NCI-H1105 treated with DMSO at 0.1 percent for 48 hours (cell line): ENCODE measurements at places on chromosomes 12 and 14.

- DNase-seq, result no peak
Observed at GRCh38 chr12:131197490-131197889, 243.8 kb downstream of the ADGRD1 start.

DNA sequence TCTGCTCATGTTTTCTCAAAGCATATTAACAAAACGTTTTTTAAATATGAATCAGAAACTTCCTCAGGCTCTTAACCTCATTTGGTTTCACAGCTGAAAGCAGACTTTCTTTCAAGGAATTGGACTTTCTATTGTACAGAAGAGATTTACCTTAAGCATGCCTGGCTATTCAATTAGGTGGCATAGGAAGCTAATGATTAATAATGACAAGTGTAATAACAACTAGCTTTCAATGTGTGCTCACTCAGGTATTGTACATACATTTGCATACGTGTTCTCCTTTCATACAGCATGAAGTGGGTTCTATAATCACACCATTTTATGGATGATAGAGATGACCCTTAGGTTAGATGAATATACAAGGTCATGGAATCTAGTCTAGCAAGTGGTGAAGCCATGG, 115.7 kb downstream of the ANO6 start:
- DNase-seq, result no peak

- DNase-seq, result no peak
Observed at GRCh38 chr12:132205271-132206045, 61.2 kb downstream of the NOC4L start.

GRCh38 chr14:100403802-100404365, 80.7 kb downstream of the SLC25A47 start:
- no peak for DNase-seq

GRCh38 chr14:22052795-22053194, 379.2 kb upstream of the OR4E1 start:
- DNase-seq, result no peak

- peak; percentile 51 for DNase-seq
Observed at GRCh38 chr14:92951912-92952471, 29.0 kb downstream of the CHGA start.

GRCh38 chr12:57815177-57816000, 3.1 kb downstream of the AVIL start:
- DNase-seq, result peak; percentile 85

DNA sequence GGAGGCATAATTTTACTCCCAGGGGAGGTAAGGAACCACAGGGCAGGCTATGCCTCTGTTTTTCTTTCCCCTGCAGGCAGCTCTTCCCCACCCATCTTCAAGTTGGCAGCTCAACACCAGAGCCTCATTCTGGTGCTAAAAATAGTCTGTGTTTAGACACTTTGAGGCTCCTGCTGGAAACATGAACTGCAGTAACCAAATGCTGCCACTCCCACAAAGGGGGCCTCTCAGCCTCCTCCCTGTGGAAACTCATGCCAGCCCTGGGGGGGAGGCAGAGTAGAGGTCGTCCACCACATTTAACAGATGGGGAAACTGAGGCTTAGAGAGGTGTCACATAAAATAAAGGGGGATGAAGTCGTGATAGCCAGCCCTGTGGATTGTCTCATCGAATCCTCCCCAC, 61.4 kb downstream of the WSCD2 start:
- DNase-seq, result no peak

- DNase-seq, result no peak
Observed at GRCh38 chr12:110599334-110599733, 14.6 kb upstream of the TCTN1 start.

DNA sequence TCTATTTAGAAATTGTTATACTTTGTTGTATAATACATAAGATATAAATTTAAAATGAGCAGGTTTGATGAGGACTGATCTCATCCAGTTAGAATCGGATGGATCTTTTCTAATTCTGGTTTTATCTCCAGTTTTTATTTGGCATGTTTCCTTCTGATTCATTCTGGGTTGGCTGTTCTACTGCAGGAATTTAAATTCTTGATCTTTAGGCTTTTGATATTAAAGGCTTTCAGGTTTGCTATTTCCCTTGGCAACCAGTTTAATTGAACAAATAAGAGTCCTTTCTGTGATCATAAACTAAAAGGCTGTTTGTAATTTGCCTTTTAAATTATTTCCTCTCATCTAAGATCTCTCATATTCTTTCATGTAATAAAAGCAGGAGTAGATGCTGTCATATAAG, 83.4 kb downstream of the PDE6H start:
- DNase-seq, result no peak

DNA sequence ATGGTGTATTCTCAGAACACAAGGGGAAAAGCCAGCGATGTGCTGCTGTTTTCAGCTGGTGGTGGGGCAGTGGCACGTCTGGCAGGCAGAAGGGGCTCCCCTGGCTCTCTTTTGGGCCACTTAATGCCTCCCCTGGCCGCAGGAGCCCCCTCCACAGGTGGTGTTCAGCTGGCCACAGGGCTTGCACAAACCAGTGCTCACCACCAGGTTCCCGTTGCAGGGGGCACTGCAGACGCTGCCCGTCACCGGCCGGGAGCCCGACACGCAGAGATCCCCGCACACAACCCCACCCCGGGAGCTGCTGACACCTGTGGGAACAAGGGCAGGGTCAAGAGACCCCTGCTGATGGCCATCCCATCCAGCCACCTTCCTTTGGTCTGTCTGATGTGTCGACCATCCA, 6.7 kb downstream of the KRT83 start:
- no peak for DNase-seq

DNA sequence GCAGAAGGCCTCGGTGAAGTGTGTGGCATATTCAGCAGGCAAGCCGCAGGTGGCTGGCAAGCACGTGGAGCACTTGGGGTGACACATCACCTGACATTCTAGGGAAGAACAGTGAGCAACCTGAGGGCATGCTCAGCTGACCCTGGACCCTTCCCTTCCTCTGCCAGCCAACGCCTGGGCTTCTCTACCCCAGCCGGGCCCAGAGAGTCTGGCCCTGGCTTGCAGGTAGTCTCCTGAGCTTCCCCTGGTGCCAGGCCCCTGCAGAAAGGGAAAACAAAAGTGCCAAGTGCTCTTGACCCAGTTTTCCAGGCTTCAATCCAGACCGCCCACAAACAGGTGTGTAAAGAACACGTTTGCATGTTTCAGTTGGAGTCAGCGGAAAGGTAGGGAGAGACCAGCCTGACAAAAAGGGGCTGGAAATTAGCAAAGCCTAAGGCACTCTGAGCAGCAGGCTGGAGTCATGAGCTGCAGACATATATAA, 45.7 kb downstream of the PRKAB1 start:
- DNase-seq, result no peak

DNA sequence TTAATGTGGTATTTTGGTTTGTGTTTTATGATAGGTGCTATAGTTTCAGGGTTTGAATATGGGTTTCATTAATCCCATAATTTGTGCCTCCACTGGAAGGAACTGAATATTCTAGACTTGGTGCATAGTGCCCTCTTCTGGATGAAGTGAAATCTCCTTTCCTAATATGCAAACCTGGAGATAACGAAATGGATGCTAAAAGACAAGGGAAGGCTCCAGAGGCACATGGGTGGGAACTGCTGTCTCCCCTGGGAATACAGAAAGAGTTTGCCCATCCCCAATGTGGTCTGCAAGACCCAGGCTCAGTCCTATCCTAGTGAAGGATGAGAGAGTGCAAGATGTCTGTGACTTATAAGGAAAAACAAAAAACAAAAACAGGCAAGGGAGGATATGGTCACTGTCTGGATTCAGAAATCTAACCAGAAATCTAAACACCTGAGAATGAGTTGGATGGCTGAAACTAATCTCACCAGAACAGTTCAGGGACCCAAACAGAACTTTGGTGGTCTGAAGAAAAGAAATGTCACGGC, 142.3 kb upstream of the TMPO start:
- peak; percentile 82 for DNase-seq

DNA sequence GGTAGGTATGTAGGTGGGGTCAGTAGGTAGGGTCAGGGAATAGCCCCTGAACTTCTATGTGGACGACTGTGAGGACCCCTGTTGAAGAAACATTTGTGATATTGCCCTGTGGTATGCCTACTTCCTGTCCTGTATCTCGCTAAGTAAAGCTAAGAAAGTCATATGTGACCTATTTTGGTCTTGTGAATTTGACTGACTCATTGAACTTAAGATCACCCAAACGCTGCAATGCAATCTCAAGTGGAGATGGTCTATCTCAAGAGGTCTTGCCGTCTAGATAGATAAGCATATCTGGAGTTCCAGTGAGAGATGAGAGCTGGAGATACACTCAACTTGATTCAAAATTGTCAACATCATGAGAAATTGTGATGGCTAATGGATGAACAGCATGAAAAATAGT, 73.8 kb downstream of the TRAFD1 start:
- no peak for DNase-seq

DNA sequence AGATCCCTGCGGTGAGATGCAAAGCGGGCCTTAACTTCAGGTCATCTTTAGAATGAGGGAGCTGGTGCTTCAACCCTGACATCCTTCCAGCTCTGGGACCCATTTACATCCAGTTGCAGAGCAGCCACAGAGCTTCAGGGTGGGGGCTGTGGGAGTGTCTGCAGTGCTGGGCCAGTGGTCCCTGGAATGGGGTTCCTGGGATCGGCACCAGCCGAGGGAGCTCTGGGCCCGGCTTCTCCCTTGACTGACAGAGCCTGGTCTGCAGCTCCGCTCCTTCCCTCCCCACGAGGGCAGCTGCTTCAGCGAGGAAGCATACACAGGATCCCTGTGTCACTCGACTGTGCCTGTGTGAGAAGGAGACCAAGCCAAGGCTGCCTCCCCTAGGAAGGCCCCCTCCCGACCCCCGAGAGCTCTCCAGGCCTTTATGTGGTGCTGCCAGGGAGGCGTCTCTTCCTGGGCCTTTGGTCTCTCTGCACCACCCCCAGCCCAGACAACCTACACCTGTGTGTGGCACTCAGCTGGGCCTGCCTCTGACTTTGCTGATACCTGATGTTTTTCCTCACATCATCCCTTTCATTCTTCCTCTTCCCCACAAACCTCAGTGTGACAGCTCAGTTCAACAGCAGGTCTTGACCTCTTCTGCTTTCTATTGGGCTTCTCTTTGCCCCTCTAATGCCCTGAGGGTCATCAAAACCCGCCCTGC, 48.1 kb upstream of the RIN3 start:
- no peak for DNase-seq

DNA sequence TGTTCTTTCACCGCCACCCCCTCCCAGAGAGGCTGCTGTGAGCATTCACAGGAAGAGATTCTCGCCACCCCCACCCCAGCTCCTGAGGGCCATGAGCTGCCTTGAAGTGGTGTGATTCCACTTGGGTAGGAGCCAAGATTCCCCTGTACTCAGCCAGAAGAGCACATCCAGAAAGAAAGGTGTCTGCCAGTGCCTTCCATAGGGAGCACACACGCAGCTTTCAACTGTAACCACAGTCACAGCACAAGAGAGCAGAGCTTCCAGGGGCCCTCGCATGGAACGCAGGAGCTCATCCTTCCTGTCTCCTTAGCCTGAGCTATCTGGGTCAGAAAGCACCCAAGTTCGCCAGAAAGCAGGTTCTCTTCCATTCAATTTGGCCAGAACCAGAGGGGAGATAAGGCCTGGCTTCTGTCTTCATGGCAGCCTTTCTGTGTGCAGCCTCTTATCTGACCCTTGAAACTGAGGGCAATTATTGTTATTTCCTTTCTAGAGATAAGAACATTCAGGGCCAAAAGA, 66.6 kb upstream of the SCN8A start:
- DNase-seq, result no peak

DNA sequence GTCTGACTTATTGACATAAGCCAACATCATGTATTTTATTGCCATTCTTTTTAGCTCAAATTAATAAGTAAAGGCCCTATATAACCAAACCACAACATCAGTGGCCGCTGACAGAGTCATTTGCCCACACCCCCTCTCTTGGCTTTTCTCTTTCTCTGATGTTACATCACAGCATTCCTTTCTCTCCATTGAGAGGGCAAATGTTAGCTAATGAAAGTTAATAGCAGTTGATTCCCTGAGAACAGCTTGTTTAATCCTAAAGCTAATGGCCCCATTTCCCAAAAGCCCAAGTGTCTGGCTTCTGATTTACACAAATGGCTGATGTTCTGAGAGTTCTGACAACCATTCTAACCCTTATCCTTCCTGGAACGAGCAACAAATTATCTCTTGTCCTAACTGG, 308.8 kb downstream of the SNAPC1 start:
- DNase-seq, result no peak

DNA sequence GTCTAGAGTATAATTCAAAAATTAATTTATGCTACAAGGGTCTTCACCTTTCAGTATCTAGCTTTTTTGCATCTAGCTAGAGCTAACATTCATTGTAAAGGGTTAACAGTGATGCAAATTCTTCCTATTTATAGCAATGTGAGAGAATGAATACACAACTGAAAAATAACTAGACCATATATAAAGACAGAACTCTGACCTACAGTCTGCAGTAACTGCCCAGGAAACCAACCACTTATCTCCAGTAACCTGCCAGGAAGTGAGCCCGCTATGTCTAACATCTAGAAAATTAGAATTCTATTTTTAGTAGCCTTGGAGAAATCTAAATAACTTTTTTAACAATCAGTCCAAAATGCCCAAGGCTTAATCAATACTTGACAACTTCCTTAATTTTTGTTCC, 1021.9 kb downstream of the LRFN5 start:
- no peak for DNase-seq

DNA sequence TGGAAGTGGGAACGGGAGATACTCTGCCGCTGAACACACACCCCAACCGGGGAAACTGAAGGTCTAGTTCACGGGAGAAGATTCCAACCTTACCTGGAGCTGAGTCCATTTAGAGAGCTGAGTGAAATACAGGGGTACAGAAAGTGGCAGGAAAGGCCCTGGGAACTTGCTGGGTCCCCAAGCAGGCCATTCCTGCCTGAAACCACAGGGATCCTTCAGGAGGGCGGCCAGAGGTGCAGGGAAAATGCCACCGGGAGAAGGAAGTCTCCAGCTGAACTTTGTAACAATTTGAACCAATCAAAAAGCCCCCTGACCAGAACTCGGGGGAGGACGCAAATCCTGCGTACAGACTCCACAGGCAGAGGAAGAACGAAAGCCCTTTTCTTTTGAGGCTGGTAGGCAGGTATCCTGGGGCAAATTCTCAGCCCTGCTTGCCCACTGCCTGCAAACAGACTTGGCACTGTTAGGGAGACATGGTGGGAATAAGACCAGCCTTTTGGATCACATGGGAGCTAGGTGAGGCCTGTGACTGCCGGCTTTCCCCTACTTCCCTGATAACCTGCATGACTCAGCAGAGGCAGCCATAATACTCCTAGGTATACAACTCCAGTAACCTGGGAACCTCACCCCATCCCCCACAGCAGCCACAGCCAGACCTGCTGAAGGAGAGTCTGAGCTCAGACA, 170.9 kb downstream of the SEC23A start:
- DNase-seq, result no peak

DNA sequence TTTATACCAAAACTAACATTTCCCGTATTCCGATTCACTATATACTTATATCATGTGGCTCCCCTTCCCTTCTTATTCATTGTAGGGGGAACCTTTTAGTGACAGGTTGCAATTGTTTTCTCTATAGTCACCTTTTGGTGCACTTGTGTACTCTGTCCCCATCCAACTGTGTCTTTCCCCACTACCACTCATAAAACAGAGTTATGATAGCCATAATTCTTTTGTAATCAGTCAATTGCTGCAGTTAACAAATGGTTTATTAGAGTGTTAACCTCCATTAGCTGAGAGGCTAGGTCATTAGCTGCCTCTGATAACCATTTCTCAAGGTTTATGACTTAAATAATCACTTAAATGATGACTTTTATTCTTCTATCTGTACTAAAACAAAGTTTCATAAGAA, 338.1 kb upstream of the SEL1L start:
- no peak for DNase-seq
